Stimulated activated effector memory CD8-positive, alpha-beta T cell treated with anti-CD3 and anti-CD28 coated beads, Interleukin-12 subunit alpha, Interleukin-12 subunit beta, amount 100 ng/mL, for 72 hours (primary cell): ENCODE measurements at places on chromosomes 6 and 20.

GRCh38 chr6:92176666-92177065 lies 1242.7 kb downstream of the EPHA7 start:
- no peak for DNase-seq

DNA sequence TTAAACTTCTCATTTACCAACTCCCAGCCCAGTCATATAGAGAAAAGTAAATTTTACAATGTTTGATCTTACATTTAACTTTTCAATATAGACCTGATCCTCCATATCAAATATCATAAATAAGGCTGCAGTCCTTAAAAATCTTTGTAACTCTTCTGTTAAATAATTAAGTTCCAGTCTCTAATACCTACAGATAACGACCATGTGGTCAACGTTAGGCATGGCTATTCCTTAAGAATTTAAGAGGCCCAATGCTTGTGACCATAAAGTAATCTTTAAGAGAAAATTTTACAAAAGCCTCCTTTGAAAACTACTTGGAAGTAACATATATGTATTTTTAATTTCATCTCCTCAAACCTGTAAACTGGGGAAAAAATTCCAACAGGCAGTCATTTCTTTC lies 1.6 kb downstream of the FBXO5 start:
- no peak for DNase-seq

GRCh38 chr20:11912013-11912658 lies 5.6 kb upstream of the BTBD3 start:
- DNase-seq = no peak

- no peak for DNase-seq
These were observed 670 bp upstream of the COL11A2 start for GRCh38 chr6:33192671-33193602.

- no peak for DNase-seq
These were observed 92.1 kb downstream of the CDH26 start for GRCh38 chr20:60050193-60050947.

GRCh38 chr6:162640756-162641155 lies 86.8 kb downstream of the PRKN start:
- DNase-seq = no peak
